ENCODE measurements at places on chromosomes 4 and X.

DNA sequence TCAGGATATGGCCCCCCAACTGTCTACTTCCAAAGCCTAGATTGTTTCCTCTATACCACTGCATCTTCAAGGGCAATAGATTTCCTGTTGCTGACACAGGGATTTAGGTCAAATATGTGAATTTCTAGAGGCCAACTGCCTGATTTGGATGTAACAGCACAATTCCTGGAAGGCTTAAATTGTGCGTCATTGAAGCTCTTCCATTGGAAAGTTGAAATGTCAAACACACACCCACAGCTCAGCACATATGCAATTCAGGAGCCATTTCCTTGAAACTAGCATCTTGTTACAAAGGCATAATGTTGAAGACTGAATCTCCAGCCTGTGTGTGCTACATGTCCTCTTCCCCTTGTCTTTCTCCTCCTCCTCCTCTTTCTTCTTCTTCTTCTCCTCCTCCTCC, 158.6 kb downstream of the STK32B start:
- no peak for DNase-seq

DNA sequence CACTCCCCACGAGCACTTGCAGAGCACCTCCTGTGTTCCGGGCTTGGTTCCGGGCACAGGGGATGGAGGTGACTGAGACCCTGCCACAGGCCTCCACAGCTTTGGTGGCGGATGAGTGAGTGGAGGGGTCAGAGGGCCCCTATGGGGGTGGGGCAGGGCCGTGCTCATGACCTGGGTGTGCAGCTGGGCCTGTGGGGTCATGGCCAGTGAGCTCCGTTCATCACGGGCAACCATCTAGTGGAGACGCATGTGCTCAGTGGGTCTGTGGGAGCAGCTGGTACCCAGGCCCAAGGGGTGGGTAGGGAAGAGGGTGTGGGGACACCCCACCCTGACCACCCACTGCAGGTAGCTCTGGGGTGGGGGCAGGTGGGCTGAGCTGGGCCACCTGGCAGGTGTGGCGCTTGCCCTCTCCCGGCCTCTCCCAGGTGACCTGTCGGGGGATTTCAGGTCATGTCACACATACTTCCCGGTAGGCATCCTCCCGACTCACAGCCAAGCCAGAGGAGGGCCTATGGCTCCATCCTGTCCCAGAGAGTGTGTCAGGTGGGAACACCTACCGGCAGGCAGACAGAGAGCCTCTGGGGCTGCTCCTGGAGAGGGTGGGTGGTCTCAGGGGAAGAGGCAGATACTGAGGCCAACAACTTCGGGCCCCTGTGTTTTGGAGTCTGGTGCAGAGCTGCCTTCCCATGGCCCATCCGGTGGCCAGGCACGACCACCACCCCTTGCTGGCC, 3.6 kb downstream of the PSAPL1 start:
- DNase-seq: peak; percentile 55

- DNase-seq: no peak
Observed at GRCh38 chr4:82906469-82906868, 5.9 kb downstream of the THAP9 start.

- no peak for DNase-seq
Observed at GRCh38 chr4:141810712-141811375, 174.5 kb downstream of the IL15 start.

DNA sequence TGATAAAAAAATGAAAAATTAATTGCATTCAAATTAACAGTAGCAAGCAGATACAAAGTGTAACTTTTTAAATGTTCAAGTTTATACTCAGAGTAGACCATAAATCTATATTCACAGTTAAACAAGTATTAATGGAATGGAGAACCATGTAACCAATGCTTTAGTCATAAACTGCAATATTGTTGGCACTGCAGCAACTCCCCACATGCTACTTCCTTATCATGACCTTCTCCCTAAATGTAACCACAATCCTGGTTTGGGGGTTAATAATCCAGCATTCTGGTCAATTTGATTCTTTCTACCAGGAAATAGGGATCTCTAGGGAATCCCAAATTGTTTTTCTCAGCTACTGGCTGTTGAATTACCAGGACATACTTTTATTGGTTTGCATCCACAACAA, 223.9 kb upstream of the DCAF8L1 start:
- DNase-seq: no peak
